ENCODE measurements at places on chromosomes 6 and 20. TPM values are rescaled to one million over a fixed set of nuclear protein-coding genes. Genes with fewer than 3 reads are reported as not detected.
A peak's percentile ranks its signal among the peaks of the same experiment; 100 is the strongest.

DNA sequence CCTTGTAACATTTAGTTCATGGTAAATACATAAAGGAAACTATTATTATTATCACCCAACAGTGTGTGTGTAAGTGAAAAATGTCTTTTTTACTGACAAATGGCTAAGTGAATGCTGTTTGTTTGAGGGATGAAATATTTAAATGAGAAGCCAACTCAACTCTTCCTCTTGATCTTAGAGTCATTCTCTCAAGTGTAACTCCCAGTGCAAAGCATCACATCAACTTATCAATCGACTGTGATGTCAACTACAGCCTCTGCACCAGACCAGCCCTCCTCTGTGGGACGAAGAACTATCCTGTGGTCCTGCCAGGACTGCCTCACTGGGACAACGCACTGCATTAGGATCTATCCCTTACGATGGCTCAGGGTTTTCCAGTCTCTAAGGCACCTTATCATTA is 5.3 kb downstream of the C6orf15 start:
- DNase-seq, result no peak

The MYO6 gene
- total RNA-seq, result 2.0 TPM

DNA sequence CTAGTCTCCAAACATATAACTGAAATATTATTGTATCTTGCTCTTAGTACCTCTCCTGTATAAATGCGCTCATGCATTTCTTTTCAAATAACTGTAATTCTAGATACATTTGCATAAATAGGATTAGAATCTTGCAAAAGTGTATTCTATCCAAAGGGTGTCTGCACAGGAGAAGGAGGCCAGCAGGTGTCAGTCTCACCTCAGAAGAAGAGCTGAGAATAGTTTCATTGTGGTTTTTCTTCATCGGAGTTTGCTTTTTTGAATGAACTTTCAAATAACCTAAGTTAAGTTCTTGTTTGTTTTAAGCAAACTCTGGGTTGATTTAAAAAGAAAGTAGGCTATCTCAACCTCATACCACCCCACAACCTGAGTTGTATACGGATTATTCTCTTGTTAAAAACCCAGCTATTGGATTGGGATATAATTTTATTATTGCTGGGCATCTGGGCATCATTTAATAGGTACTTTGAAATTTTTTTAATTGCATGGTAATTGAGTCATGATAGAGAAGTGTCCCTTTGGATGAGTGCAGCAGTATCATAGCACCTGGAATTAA is 125.0 kb upstream of the MLIP start:
- peak; percentile 75 for DNase-seq

The ADAM33 gene
- not detected for total RNA-seq

The FILIP1 gene
- total RNA-seq, result 0.15 TPM

DNA sequence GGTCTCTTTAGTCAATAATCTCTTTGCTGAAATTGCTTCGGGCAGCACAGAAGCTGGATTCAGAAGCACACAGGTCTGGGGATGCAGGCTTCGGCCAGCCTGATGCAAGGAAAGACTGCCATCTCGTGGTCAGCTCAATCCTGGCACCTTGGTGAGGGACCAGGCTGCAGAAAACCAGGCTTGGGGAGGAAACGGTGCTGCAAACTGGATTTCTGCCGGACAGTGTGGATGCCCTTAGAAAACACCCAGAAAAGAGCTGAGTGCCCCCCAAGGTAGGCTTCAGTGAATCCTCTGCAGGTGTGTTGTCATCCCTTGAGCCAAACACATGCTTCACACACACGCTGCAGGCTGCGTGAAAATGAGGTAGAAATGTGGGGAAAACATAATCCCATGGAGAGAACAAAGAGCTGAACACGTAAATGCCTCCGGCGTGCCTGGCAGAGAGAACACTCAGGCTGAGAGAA is 89.8 kb upstream of the PAX1 start:
- DNase-seq, result peak; percentile 93

The FRK gene
- not detected for total RNA-seq

GRCh38 chr6:54135665-54136369 is 24.6 kb downstream of the MLIP start:
- no peak for DNase-seq

GRCh38 chr6:122871079-122871478 is 82.0 kb downstream of the SMPDL3A start:
- DNase-seq, result no peak

The APOBEC2 gene
- total RNA-seq, result not detected

The POPDC3 gene
- total RNA-seq, result not detected

DNA sequence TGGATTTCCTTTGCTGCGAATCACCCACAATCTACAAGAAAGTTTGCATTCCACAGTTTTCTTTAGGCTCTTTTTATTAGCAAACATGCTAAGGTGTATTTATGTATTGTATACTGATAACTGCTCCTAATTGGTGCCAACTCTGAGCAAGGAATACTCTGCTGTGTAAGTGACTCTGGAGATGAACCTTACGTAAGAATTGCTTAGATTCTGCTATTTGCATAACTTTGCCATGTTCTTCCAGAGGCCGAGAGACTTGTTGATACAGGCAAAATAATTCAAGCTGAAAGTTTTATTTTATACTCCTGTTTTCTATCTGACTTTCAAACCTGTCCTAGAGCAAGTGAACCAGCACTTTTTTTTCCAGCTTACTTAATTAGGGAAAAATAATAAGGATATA is 461.3 kb downstream of the GJA1 start:
- DNase-seq, result no peak

DNA sequence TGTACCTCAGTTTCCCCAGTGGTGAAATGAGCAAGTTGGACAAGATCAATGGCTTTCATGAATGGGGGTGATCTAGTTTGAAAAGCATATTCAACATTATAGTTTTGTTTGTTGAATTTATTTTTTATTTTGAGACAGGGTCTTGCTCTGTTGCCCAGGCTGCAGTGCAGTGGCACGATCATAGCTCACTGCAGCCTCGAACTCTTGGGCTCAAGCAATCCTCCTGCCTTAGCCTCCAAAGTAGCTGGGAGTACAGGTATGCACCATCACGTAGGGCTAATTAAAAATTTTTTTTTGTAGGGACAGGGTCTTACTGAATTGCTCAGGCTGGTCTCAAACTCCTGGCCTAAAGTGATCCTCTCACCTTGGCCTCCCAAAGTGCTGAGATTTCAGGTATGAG is 63.4 kb downstream of the CNBD2 start:
- DNase-seq, result no peak

The CFAP206 gene
- 1.8 TPM for total RNA-seq

The KIFC1 gene
- total RNA-seq, result 42.8 TPM

The EYS gene
- not detected for total RNA-seq

- DNase-seq, result no peak
These were observed 472.3 kb upstream of the CITED2 start for GRCh38 chr6:139846538-139847456.

DNA sequence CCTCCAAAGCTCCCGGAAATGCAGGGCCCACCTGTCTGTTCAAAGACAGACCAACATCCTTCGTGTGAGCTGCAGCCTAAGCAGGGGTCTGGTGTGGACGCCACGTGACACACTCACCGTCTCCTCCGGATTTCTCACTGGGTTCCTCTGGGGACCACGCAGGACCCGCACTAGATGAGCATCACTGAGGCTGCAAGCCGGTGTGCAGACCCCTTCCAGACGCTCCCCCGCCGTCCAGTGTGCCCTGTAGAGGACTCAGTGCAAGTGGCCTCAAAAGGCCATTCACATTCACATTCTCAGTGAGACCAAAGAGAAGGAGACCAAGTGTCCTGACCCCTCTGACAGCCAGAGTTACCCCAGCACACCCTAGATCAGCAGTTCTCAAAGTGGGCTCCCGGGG is 91.2 kb upstream of the QKI start:
- no peak for DNase-seq

The BHLHE23 gene
- total RNA-seq, result not detected

GRCh38 chr6:130070792-130071191 is 52.4 kb downstream of the L3MBTL3 start:
- no peak for DNase-seq

Measured in Karpas-422 (cell line).